ENCODE measurements at places on chromosomes 16 and 17.

DNA sequence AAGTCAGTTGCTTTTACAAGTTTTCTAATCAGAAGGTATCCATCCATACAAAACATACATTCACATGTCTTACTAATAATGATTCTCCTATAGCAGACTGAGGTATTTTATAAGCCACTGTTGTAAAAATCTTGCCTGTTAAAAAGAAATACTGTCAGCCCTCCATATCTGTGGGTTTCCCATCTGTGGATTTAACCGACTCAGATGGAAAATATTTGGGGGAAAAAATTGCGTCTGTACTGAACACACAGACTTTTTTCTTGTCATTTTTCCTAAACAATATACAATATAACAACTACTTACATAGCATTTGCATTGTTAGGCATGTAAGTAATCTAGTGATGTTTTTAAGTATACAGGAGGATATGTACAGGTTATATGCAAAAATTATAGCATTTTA lies 90.4 kb downstream of the PARN start:
- no peak for DNase-seq

DNA sequence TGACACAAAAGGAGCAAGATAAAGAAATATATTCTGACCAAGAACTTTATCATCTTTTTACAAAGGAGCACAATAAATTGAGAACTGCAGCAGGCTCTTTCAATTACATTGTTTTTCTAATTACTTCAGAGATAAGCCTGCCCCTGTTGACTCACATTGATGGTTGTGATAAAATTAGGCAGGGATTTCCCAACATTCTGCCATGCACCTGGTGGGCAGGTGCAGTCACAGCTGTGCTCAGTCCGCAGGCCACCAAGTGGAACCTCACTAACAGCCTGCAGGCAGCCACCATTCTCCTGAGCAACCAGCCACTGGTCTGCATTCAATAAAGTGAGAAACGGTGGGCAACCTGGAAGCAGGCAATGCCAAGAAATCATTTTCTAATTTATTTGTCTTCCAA lies 5.1 kb downstream of the FANCA start:
- no peak for DNase-seq

DNA sequence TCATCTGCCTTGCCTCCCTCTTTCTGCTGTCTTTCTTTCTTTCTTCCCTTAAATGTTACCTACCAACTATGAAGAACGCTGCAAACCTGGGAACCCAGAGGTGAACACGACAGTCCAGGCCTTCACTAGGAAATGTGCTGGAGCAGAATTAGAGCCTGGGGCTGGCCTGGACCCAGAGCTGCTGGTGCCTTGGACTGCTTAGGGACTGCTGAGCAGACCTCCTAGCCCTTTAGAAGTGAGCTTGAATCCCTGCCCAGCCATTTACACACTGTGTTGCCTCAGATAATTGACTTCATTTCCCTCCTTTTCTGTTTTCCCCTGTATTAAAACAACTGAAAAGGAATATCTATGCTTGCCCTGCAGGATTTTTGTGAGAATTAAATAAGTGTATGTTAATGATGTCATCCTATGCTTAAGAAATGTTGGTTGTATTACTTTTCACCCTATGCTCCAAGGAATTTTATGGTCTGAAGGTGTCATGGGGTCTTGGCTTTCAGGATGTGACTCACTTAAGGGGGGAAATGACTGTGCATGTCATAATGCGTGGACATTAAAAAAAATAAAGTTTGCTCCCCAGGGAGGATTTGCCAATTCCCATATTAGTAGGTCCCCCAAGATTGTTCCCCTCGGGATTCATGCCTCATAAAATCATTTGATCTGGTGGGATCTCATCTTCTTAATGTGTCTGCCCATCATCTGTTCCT lies 11.5 kb downstream of the CDH13 start:
- no peak for DNase-seq

- DNase-seq, result no peak
Measured at GRCh38 chr16:67990018-67990386, 9.3 kb downstream of the DPEP2 start.

DNA sequence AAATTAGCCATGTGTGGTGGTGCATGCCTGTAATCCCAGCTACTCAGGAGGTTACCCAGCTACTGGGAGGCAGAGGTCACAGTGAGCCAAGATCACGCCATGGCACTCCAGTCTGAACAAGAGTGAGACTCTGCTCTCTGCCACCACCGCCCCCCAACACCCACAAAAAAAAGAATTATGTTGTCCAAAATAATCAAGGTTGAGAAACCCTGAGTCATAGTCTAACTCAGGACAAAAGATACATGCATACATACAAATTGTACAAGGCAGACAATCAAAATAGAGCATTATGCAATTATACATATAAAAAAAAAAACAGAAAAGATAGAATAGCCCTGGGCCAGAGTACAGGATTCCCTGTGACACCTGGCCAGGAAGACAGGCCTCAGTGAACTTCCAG lies 6.6 kb upstream of the KPNB1 start:
- no peak for DNase-seq

DNA sequence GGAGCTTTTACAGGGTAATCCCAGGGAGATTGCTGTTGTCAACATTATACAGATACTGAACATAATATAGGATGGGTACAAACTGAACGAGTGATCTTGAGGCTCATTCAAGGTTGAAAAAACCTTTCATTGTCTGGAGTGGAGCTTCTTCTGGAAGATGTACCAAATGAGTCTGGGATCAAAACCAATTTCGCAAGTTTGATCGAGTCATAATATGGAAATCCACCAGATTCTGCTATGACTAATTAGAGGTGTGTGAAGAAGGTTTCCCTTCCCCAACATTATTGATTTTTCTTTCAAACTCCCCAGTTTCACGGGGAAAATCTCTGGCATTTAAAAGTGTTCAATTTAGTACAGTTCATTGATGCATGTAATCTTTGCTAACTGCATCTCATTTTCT lies 324.1 kb downstream of the ZFHX3 start:
- no peak for DNase-seq

- no peak for DNase-seq
Measured at GRCh38 chr17:40364121-40364861, at the start of gene GJD3. TSS of gene GJD3 (minus strand) at chr17:40364737. CDS start at chr17:40363815, 922 bp downstream.

- no peak for DNase-seq
Measured at GRCh38 chr16:12685806-12686205, 117.9 kb downstream of the CPPED1 start.

DNA sequence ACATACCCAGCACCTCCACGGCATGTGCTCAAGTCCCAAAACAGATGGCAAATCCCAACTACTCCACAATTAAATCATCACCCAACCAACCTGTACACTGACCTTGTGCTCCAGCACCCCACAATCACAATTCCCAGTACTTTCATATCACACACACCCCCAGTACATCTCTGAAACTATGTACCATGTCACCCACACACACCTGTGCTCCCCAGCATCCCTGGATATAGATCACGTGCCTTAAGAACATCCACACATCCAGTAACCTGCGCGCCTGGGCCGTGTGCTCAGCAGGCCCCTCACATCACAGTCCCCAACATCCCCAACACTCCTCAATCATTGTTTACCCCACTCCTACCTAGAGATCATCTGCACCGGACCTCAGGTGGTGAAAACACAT lies 2.1 kb downstream of the NLGN2 start:
- no peak for DNase-seq

DNA sequence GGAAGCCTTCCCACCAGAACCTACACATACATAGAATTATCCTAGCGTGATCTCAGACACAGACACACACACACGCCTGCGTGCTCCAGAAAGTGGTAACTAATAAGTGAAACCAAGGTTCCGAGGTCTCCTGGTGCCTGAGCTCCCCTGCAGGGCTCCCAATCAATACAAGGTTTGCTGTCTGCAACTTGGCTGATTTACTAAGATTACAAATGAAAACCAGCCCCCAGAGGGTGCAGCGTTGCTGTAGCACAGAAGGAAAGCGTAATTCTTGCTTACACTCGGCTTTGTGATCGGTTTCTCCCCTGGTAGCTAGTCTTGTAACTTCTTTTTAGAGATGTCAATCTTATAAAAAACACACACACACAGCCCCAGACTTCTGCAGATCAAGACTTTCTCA lies 334.1 kb upstream of the XYLT1 start:
- DNase-seq, result no peak

GRCh38 chr16:51321251-51321650 lies 170.2 kb upstream of the SALL1 start:
- no peak for DNase-seq

DNA sequence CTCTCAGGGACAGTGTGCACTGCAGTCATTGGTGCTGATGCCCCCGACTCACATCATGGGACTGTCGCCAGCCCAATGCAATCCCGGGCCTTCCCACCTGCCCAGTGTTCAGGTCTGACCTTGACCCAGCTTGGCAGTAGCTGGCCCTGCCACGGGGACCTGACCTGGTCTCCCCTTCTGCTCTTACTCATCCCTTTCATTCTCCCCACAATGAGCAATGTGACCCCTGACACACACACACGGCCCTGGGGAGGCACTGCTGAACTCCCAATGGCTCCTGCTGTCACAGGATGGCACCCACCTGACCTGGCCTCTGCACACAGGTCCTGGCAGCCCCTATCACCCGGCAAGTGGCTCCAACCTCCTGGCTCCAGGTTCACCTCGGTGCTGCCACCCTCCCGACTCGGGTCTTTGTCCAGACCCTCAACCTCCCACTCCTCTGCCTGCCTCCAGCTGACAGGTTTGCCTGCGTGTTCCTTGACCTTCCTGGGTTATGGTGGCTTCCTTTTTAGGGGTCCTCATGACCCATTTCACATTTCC lies 6.6 kb downstream of the CD300C start:
- no peak for DNase-seq

DNA sequence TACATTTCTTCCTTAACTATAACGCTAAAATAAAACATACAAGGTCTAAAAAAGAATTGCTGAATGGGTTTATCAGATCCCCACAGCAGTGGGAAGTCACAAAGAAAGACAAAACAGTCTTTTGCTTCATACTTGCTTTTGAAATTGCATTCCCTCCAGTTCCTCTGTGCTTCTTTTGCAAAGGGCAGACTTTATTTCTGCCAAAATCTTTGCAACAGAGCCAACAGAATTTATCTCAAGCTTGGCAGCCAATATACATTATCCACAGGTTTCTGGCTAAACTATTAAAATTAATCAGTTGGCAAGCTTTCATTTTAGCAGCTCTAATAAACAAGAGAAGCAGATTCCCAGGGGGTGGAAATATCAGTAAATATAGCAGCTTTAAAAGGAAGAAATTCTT lies 378.9 kb upstream of the CA10 start:
- no peak for DNase-seq

DNA sequence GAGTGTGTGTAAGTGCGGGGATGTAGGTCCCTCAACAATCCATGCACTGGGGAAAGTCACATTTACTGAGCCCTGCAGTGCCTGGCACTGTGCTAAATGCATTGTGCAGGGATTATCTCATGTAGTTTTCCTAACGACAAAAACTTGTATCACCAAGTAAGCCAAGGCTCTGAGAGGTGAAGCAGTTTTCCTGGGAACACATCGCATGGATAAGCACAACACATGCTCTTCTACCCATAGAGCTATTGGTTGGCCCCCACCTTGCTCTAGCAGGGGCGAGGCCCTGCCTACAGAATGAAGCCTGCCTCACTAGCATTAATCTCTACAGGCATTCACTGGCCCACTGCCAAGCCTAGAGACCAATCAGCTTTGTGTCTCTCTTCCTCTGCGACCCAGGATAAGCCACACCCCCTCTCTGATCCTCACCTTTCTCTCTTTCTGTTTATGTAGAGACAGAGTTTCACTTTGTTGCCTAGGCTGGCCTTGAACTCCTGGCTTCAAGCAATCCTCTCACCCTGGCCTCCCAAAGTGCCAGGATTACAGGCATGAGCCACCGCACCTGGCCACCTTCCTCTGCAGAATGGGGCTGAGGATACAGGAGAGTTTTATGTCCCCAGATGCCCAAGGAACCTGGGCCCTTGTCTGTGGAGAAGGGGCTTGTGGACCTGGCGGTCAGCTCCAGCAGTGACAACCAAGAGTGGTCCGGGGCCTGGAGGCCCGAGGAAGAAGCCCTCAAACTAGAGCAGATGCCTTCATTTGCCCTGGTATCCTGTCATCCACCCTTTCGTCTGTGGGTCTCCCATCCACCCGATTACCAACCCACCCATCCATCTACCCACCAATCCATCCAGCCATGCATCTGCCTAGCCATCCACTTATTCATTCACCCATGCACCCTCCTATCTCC lies 12.8 kb downstream of the CDH16 start:
- no peak for DNase-seq

GRCh38 chr16:11539641-11540050 lies 47.1 kb downstream of the LITAF start:
- DNase-seq, result no peak

GRCh38 chr16:84044118-84044488 lies 1.5 kb upstream of the SLC38A8 start:
- no peak for DNase-seq

DNA sequence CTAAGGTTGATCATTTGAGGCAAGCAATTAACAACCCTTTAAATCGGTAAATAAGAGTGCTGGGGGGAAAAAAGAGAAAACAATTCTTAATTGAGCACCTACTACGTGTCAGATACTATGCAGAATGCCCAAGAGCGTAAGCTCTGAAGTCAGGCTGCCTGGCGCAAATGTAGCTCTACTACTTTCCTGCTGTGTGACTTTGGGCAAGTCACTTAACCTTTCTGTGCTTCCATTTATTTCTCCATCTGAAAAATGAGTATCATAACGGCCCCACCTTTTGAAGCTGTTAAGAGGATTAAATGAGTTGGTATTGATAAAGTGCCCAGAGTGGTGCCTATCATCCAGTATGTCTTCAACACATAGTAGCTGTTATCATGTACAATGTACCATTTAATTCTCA lies 102.0 kb downstream of the CACNG3 start:
- DNase-seq, result no peak

DNA sequence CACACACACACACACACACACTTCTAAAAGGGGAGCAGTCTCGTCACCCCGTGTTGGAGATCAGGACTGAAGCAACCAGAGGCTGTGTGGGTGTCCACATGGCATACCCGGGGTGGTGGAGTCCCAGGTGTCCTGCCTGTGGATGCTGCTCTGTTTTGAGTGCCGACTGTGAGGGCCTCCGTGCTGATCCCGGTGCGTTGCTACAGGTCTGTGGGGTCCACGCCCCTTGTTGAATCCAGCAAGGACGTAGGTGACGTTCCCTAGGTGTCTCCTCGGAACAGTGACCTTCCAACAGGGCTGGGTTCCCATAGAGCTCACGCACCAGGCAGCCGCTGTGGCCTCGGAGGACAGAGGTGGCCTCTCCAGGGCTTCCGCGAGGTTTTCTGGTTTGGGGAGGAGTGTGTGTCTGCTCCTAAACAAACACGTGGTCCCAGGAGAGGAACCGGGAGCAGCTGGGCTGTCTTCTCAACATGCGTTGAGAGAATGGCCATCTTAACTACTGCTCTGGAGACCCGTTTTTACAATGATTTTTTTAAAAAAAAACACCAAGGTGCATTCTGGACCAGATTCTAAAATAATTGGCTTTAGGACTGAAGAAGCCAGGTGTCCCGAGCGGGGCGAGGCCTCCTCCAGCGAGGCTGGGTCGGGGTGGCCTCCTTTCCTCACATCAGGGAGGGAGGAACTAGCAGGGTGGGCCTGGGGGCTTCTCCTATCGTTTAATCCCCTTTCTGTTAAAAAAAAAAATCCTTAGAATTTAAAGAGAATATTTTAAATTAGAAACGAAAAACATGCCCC lies 100.6 kb upstream of the ZNF750 start:
- DNase-seq, result no peak
